ENCODE measurements at places on chromosomes 3 and 15.

DNA sequence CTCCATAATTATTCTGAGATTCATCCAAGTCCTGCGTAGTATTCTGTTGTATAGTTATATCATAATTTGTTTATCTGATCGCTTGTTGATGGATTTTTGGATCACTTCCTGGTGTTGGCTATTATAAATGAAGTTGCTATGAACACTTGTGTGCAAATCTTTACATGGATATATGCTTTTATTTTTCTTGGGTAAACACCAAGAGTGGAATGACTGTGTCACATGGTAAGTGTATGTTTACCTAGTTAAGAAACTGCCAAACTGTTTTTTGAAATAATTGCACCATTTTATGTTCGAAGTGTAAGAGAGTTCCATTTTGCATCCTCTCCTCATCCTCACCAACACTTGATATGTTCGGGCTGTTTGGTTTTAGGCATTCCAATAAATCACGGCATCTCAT lies 360.4 kb upstream of the FRG2C start:
- DNase-seq: no peak

DNA sequence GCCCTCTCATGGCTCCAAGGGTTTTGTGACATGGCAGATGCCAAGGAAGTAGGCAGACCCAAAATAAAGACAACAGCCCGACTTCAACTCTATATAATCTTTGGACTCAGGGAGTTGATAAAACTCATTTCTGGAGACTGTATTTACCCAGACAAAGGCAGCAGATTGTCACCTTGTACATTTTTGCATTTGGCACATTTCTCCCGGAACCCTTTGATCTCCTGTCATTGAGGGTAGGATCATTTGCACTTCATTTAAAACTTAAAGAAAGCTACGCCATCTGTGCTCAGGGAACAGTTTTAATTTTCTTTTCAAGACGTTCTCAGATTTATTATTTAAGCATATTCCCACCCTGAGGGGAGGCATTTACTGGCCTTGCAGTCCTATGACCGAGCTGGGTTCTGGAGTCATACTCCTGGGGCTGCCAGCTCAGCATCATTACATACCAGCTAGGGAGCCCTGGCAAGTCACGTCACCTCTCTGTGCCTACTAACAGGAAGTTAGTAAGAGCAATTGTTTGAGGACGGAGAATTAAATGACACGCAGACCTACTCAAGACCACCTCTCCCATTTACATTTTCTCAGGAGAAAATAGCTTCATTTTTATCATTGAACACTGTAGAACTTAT lies 5.9 kb downstream of the CDCP1 start:
- no peak for DNase-seq

- no peak for DNase-seq
These were observed 21.2 kb upstream of the MTMR14 start for GRCh38 chr3:9627901-9628633.

DNA sequence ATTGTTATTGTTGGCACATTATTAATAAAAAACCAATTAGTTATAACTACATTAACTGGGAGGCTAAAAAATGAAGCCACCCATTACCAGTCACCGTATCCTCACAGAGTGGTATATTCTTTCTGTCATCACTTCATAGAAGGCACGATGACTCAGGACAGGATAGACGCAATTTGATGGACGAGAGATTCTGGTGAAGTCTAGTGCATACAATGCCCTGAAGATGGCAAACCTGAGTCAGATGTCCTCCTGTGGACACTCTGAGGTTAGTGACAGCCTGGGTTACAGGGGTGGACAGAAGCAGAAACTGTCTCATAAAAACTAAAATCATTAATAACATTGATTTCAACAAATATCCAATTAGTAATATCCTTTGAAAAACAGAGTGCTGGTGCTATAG lies 150.3 kb downstream of the SLC9A9 start:
- DNase-seq: no peak

DNA sequence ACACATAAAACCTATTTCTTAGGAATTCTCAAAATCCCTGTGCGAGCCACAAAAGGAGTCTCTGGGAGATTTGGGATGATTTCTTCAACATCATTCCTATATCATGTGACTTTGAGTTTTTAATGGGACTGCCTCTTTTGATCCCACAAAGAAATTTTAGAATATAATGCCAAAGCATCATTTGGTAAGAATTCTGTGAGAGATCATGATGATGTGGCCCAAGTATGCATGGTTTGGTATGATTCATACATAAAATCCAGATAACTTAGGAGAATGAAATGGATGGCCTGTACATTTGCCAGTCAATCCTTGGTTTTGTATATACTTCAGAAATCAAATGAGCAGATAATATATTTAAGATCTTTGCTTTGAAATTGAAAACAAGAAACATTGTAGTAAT lies 61.3 kb downstream of the UBE2E2 start:
- DNase-seq: no peak

GRCh38 chr3:141096164-141096563 lies 45.0 kb downstream of the SPSB4 start:
- DNase-seq: no peak

DNA sequence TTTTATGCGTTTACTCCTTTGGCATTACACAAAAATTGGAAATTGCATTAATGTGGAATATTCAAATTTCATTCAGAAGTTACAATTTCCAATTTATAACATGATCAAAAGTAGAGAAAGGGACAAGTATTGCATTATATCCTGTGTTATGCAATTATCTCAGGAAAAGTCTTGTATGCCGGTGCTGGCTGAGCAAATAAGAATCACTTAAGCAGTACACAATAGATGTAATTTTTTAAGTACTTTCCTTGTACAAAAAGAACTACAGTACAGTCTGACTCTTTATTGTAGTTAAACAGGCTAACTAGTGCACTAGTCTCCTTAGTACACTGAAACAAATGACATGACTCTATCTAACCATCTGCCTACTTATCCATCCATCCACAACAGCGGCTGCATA lies 493.2 kb upstream of the KCNMB2 start:
- DNase-seq: no peak

DNA sequence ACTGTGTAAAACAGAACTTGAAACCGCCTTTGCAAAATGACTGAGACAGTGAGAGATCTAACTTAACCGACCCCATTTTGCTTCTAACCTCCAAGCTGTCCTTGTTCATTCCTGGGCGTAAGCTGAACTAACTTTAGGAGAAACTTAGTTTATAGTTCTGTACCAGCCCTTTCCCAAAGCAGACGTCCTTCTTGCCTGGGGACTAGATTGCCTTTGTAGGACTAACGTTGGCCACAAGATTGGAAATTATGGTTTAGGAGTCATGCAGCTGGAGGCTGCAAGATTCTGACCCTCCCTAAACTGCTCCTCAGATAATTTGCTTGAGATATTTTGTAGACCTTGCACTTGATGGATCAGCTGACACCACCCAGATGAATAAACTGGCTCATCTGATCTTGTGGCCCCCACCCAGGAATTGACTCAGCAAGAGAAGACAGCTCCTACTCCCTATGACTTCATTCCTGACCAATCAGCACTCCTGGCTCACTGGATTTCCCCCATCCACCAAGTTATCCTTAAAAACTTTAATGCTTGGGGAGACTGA lies 219.9 kb upstream of the PROK2 start:
- DNase-seq: no peak

GRCh38 chr3:190867071-190867470 lies 4.6 kb upstream of the GMNC start:
- DNase-seq: no peak

DNA sequence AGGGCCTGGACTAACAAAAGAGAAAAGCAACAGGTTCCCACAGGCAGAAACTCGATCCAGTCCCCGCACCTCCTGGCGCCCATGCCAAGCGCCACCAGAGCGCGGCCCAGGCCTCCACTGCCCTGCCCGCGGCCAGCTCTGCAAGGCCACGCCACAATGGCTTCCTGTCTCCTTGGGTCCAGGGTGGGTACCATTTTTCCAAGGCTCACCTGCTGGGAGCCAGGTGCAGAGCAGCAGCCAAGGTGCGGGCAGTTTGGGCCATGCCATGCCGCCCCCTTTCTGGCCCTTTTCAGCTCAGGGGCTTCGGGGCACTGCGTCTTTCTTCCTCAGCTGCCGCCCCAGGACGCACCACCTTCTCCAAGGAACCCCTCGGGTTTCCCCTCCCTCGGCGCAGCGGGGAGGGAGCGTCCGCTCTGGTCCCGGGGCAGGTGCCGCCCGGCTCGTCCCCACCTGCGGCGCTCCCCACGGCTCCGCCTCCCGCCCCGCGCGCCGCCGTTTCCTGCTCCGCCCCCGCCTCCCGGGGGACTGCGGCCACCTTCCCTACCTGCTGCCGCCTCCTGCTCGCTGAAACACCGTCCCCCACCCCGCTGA lies at the start of gene ILDR1:
Gene ILDR1, minus strand, starts transcription at position 437 of the 591 bp plus-strand sequence. Its CDS starts 170 bp downstream, at position 267.
- no peak for DNase-seq
